ENCODE measurements at places on chromosomes 13 and 19. TPM values are rescaled to one million over a fixed set of nuclear protein-coding genes. Genes with fewer than 3 reads are reported as not detected.

The SOHLH2 gene
- 0.15 TPM for total RNA-seq

DNA sequence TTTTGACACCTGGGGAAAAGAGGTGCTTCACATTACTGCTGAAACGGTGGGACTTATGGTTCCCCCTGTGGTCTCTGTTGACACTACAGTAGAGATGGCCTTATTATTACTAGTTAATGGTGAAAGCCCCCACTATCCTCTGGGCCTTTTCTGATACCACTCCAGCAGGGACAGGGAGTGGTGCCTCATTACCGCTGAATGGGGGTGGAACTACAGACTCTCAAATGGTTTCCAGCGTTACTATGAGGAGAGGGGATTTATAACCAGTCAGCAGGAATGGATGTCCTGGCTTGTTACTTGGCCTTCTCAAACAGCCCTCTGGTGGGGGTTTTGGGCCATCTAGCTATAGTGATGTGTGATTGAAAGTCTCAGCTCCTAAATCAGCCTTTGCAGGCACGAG lies 96.7 kb upstream of the DIAPH3 start:
- H3K27me3 ChIP-seq = peaks cover 11% of the 10 kb centered on the region
- no peak for DNase-seq
- H3K4me1 ChIP-seq = no peaks in the 10 kb centered on the region

DNA sequence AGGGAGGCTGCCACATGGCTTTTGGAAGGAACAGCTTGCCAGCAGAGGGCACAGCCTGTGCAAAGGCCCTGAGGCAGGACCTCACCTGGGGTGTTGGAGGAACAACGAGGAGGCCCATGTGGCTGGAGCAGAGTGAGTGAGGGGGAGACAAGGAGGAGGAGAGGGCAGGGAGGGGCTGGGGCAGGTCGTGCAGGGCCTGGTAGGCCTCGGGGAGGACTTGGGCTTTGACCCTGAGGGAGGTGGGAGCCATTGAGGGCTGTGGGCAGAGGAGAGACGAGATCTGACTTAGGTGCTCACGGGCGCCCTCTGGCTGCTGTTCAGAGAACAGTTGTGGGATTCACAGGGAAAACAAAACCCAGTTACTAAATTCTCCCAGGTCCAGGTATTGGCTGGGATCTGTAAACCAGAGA lies 25.2 kb downstream of the ZNRF4 start:
- H3K27ac ChIP-seq = no peak overlapping the region
- no peak for DNase-seq
- H3K4me1 ChIP-seq = peaks cover 4% of the 10 kb centered on the region
- H3K36me3 ChIP-seq = no peaks in the 10 kb centered on the region
- H3K27me3 ChIP-seq = peaks cover 46% of the 10 kb centered on the region

- peaks cover 9% of the 10 kb centered on the region for H3K36me3 ChIP-seq
- no peak overlapping the region for H3K27ac ChIP-seq
- no peaks in the 10 kb centered on the region for H3K27me3 ChIP-seq
- H3K4me1 ChIP-seq = peaks cover 20% of the 10 kb centered on the region
Observed at GRCh38 chr13:59914556-59914955, 249.2 kb downstream of the DIAPH3 start.

DNA sequence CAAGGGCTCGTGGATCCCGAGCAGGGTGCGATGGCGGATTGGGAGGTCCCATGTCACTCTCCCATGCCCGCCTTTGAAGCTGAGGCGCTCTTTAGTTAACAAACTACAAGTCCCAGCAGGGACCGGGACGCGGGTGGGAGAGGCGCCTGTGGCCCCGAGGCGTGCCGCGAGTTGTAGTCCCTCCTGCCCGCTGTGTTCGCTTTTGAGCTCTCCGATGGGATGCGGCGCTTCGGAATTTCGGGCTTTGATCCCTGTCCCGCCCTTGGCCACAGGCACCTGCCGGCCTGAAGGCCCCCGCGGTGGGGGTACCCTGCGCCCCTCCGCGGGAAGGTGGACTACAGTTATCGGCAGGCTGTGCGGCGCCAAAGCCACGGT lies 11.0 kb downstream of the CYTH2 start:
- H3K27ac ChIP-seq = peak overlapping the region; percentile 84
- peaks cover 14% of the 10 kb centered on the region for H3K27me3 ChIP-seq
- DNase-seq = no peak
- peaks cover 24% of the 10 kb centered on the region for H3K36me3 ChIP-seq
- peaks cover 42% of the 10 kb centered on the region for H3K4me1 ChIP-seq
- H3K4me3 ChIP-seq = peak overlapping the region; percentile 80

Data from HFFc6 (cell line).